ENCODE measurements at places on chromosomes 13 and 19.

DNA sequence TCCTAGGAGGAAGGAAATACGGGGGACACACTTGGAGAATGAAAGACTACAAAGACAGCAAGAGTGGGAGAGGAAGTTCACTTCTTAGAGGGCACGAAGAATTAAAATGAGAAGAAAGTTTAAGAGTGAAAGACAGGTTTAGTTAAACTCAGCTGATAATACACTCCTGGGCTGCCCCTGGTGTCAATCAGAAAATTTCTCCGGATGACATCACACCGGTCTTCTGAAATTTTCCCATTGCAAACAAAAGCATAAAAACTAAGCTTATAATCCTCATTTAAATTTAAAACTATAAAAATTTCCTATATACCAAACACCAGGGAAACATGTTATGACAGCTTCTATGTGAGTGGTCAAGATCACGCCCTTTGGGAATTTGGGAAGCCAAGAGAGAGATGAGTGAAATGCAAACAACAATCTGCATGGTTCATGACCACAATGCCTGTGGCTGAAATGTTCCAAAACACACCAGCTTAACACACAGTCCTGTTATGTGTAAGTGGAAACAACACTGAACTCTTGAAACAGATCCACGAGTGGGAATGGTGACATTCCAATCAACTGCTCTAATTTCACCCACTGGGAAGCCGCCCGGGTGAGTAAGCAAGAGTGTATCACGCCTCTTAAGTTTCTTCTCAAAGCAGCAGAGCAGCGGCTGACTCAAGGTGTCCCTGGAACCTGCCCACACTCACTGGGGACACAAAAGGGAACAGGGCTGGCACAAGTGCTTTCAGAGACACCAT lies 49.0 kb downstream of the BRD4 start:
- DNase-seq, result no peak

GRCh38 chr13:80477661-80478443 lies 136.9 kb upstream of the SPRY2 start:
- no peak for DNase-seq

DNA sequence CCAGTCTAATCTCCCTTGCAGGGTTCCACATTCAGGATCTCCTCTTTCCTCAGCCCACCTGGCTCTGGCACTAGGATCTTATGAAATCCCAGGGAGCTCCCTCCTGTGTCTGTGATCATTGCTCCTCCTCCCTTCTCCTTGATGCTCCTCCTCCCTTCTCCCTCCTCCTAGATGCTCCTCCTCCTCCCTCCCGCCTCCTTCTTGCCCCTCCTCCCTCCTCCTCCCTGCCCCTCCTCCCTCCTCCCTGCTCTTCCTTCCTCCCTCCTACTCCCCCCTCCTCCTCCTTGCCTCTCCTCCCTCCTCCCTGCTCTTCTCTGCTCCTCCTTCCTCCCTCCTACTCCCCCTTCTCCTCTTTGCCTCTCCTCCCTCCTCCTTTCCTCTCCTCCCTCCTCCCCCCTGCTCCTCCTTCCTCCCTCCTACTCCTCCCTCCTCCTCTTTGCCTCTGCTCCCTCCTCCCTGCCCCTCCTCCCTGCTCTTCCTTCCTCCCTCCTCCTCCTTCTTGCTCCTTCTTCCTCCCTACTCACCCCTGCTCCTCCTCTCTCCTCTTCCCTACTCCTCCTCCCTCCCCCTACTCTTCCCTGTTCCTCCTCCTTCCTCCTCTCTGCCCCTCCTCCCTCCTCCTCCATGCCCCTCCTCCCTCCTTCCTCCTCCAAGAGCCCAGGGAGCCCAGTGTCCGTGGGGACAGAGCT lies 14.9 kb upstream of the ZBTB7A start:
- no peak for DNase-seq

GRCh38 chr19:1020868-1021425 lies at the start of gene TMEM259:
TMEM259 (minus strand) TSS chr19:1021123; CDS start chr19:1020996, 127 bp downstream.
- DNase-seq, result peak; percentile 96

DNA sequence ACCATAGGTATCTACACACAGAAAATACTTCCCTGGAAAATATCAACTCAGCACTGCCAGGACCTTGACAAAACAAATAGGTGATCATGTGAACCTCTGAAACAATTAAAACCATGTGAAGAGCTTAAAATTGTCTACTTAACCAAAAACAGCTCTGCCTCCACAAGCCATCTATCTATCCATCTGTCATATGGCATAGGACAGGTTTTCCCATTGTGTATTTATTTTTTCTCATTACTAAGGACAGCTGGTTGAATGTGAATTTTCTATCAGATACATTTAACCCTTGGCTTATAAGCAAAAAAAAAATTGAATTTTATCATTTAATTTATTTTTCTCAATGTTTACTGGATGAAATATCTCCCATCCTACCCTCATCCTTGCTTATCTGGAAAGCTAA lies 279.5 kb downstream of the PCDH9 start:
- no peak for DNase-seq

- no peak for DNase-seq
These were observed 99.5 kb downstream of the ZC3H13 start for GRCh38 chr13:45953082-45953481.

GRCh38 chr13:78770601-78771000 lies 111.6 kb upstream of the OBI1 start:
- DNase-seq, result no peak

- DNase-seq, result no peak
These were observed 1.9 kb downstream of the HNRNPA1L2 start for GRCh38 chr13:52644108-52644507.

DNA sequence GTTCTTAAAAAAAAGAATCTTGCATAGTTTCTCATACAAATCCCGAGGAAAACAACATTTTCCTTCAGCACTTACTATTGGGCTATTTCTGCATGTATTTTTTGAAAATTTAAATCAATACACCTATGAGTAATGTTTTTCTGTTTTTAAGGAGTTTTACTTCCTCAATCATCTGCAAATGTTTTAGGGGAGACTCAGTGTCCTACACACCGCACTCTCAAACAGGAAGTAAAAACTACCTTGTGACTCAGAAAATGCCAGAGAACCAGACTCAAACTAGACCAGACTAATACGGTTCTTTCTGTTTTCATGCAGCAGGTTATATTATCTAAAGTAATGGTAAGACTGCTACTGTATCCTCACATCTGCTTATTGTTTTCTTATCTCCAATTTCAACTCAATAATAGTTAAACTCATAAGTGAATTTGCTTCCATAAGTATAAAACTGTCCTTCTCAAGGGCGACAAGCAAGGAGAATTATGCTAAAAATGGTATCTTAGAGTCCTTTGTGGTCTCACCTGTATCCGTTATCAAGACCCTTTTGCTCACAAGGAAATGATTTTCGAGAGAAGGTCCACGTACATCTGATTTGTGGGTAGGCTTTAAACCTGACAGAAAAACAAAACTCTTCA lies 52.5 kb downstream of the FLT3 start:
- DNase-seq, result no peak

DNA sequence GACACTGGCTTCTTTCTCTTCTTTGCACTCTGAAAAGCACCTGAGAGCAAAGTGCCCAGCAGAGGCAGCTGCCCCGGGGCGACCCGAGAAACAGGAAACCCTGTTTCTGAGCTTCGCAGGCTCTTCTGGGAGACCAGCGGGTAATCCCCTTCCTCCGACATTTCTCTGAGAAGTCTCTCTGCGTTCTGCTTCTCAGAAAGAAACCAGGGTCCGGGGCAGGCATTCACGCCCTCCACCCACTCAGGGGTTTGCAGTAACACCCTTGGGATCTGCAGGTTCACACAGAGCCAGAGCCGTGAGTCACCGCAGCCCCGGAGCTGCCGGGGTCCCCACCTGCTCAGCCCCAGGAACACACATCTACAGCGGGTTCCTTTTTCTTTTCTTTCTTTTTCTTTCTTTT lies 86.0 kb downstream of the GADD45B start:
- no peak for DNase-seq

- DNase-seq, result no peak
These were observed 1.1 kb upstream of the IFI30 start for GRCh38 chr19:18172331-18173053.

DNA sequence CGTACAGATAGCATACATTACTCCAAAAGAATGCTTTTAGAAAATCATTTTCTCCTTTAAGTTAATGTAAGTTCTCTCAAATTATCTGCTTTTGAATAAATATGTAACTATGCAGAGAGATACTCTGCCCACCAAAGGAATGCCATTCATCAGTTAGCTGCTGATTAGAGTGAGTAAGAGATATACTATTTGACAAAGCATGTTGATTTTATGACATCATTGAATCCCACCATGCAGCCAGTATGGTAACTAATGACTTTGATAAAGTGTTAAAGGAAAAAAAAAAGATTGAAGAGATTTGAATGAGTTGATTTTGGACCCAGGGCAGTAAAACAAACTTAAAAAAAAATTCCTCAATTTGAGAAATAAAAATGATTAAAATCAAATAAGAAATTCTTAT lies 521.5 kb downstream of the SLITRK6 start:
- DNase-seq, result no peak

DNA sequence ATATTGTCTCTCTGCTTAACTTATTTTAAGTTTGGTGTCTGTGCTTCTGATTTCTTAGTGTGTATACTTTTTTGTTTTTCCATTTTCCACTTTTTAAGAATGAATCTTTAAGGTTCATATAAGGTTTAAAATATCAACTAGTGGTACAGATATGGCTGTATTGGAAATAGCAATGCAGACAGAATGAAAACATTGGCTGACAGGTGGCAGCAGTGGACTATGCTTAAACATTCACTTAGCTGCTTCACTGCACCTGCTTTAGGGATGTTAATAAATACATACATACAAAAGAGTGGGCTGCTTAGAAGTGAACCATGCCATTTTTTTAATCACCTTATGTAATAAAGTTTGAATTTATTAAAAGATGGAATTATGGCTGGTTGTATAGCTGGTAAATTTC lies 27.3 kb downstream of the TM9SF2 start:
- no peak for DNase-seq

DNA sequence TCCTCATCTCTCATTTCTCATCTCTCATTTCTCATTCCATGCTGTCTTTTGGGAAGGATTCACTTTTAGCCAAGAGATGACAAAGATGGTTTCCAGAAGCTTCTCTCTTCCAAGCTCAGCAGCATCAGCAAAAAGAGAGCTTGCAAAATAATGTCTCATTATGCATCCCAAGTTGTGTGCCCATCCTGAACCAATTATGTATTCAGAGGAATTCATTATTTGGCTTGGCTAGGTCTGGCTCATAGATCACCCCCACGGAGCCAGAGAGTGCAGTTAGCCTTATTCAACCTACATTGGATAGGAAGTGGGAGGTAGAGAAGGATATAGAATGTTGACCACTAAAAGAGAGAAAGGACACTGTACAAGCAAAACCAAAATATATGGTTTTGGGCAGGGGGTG lies 5.4 kb upstream of the OLFM2 start:
- no peak for DNase-seq
